ENCODE measurements at places on chromosomes 6 and 20.
A peak's percentile ranks its signal among the peaks of the same experiment; 100 is the strongest.

GRCh38 chr6:7691675-7692452 lies 34.0 kb upstream of the BMP6 start:
- no peak for DNase-seq

GRCh38 chr20:19903168-19903811 lies 113.9 kb upstream of the NAA20 start:
- no peak for DNase-seq

DNA sequence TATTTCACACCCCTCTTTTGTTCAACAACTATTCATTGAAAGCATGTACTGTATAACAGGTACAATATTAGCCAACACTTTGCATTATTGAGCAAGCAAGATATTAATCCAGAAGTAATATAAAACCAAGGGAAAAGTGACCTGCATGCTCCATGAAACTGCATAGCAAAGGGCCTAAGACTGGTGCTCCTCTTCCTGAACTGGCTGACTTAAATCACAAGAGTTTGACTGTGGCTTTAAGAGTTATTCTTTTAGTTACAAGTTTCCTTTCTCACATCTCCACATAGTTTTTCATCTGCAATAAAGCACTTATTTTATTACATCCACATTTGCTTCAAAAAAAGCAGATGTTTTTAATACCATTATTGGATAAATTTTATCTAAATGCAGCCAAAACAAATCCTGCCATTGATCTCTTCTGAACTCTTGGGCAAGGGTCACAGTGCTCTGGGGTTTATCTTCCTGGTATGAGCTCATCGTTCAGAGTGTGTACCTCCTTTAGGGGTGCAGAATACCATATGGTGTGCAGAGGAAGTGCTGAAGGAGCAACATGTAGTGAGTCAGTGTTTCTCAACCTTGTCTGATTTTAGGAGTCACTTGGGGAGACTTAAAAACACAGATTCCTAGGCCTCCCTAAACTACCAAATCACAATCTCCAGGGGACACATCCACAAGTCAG lies 1225.9 kb upstream of the MAP3K7 start:
- DNase-seq: no peak

GRCh38 chr6:31711233-31711632 lies 3.9 kb upstream of the LY6G6D start:
- DNase-seq: no peak

DNA sequence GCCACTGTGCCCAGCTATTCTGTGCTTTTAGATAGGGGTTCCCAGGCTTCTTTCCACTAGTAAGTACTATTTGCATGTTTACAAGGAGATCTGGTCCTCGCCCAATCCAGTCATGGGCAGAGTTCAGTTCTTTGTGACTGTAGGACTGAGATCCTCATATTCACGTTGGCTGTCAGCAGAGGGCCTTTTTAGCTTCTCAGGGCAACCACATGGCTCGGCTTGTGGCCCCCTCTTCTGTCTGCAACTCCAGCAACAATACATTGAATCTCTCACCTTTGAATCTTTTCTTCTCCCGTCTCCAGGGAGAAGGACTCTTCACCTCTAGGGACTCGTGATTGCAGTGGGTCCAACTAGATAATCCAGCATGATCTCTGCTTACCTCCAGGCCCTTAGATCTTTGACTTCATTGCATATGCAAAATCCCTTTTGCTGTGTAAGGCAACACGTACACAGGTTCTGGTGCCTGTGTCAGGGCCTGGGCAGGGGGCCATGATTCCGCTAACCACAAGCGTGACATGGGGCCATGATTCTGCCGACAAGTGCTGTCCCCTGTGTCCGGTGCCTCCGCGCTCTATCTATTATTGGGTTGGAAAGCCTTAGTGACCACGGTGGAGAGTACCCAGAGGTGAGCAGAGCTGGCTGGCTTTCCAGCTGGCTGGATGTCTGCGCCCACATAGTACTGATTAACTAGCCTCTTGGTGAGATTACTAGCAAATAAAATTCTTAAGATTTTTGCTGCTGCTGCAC lies 5.1 kb downstream of the CCR6 start:
- no peak for DNase-seq

- DNase-seq: no peak
Observed at GRCh38 chr6:88945415-88946008, 17.9 kb downstream of the RNGTT start.

- DNase-seq: no peak
Observed at GRCh38 chr6:16483315-16483875, 245.0 kb downstream of the GMPR start.

DNA sequence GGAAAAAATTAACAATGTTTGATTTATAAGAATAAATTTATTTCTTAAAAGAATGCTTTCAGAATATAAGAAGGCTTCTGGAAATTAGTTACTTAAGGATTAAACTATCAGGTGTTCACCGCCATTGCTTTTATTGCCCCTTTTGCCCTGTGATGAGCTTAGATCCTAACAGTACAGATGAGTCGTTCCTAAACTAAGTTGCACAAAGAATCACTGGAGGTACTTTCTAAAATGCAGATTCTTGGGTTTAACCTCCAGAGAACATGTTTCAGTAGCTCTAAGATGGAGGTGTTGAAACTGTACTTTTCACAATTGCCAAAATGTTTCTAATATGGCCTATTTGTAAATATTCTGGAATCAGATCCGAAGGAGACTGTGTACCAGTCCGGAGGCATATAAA lies 211.9 kb downstream of the GMDS start:
- no peak for DNase-seq

DNA sequence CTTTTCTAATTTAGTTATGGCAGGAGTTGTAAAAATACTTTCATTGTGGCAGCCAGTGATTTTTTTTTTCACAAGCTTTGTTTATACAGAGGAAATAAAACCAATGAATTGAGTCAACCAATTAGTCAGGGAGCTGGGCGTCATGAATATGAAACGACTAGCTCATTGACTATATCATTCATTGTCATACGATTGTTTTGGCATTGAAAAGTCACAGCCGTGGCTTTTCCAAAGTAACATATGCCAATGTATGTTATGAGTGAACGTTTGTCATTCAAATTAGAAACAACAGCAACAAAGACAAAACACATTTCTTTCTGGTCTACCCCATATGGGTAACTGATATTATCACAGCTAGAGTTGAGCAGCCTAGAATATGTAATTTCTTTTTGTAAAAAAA lies 810.6 kb downstream of the EPHA7 start:
- DNase-seq: no peak

DNA sequence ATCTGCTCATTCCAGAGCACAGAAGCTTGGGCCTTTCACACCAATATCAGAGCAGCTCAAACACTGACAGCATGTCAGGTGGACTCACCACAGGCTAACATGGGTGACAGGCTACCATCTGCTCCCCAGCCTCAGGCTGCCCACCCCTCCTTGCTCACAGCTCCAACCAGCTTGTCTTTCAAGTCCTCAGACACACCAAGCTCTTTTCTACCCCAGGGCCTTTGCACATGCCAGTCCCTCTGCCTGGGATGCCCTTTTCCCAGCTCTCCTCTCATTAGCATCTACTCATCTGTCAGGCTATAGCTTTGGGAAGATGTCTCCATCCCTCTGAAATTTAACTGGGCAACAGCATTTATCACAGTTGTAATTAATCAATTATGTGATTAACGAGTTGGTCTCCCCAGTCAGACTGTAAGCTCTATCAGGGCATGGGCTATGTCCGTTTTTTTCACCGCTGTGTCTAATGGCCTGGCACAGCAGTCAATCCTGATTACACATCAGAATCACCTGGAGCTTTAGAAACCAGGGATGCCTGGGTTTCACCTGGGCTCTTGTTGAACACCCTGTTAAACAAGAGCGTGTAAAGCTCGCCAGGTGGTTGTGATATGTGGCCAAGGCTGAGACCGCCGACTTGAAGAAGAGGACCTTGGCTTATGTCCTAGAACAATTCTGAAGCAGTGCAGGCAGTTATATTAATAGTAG lies 88.9 kb upstream of the MRPS10 start:
- DNase-seq: no peak

DNA sequence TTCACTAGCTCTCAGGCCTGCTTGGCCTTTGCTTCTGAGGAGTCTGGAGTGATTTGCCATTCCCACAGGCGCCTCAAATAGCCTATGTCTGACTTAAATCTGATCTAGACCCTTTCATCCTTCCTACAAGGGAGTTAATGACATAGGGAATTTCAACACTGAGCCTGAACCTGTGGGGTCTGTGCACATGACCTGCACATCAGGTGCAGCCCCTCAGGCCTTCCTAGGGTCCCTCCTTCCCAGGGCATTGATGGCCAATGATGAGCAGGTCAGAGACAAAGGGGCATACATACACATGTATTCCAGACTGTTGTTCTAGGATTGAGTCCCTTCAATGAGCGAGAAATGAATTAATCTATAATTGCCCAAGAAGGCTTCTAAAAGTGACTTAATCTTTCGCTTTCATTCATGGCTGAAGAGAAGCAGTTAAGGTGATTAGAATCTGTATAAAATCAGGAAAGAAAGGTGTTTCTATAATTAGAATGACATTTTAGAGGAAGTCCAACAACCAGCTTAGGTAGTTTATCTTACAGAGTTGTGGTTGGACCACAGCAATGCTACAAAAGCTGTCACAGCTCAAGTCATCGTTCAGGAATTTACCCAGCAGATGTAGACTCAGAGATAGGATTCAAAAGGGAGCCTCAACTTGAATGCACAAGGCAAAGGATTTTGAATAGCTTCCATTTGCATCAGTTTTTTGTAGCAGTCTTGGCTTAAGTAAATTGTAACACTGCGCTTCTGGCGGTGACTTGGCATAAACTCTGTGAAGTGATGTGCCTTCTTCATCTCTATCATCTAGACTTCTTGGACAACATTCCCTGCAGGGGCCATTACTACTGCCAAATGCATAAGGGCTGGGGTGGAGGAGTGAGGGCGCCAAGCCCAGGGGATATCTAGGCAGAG lies 27.0 kb upstream of the TBC1D7 start:
- peak; percentile 96 for DNase-seq

DNA sequence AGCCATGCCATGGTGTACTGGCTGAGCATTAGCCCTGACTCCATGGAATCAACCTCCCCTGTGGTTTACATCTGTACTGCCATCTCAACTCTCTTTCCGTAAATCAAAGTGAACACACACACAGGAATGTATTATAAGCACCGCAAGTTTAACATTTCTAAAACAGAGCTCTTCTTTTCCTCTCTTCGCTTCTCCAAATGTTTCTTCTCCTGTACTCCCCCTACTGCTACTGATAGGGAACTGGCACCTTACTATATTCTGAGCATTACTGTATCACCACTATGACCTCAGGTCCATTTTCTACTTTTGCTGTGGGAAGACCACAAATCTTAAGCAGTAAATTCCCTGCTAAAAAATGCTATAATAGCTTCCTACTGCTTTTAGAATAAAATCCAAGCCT lies 101.2 kb downstream of the NUS1 start:
- no peak for DNase-seq

GRCh38 chr6:144158133-144158532 lies 7.8 kb downstream of the STX11 start:
- peak; percentile 87 for DNase-seq

DNA sequence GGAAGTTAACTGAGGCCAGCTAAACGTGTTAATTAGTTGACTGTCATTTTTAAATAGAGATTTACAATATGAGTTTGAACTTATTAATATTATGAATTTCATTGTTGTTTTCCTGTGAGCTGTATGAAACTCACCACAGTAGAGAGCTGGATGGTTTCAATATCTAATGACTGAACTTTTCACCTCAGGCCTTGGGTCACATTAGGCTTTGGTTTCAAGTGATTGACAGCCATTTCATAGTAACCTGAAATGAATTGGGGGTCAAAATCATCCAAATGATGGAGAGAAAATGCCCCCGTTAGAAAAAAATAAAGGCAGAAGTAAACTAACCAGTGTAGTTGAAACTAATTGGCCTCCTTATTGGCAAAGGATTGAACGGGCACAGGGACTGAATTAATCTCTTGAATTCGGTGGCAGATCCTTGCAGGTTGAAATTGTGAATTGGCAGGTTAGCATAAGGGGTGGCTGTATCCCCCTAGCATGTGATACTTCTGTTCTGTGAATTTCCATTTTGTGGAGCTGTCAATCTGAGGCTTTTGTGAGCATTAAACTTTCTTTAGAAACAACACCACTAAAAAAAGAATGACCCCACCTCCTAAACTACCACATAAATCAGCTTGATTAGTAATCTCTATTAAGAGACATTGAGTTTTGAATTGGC lies 155.1 kb upstream of the MMS22L start:
- no peak for DNase-seq

GRCh38 chr6:25878721-25879322 lies 4.8 kb upstream of the SLC17A3 start:
- no peak for DNase-seq

Measured in GM04503 (cell line).